ENCODE measurements at places on chromosomes 4 and X. TPM values are rescaled to one million over a fixed set of nuclear protein-coding genes. Genes with fewer than 3 reads are reported as not detected.

- no peak for DNase-seq
Measured at GRCh38 chr4:124105212-124105611, 607.3 kb downstream of the ANKRD50 start.

The STPG2 gene
- 0.91 TPM for total RNA-seq

GRCh38 chr4:168409089-168409801 lies 71.0 kb downstream of the DDX60L start:
- no peak for DNase-seq

The OTC gene
- 2.8 TPM for total RNA-seq

DNA sequence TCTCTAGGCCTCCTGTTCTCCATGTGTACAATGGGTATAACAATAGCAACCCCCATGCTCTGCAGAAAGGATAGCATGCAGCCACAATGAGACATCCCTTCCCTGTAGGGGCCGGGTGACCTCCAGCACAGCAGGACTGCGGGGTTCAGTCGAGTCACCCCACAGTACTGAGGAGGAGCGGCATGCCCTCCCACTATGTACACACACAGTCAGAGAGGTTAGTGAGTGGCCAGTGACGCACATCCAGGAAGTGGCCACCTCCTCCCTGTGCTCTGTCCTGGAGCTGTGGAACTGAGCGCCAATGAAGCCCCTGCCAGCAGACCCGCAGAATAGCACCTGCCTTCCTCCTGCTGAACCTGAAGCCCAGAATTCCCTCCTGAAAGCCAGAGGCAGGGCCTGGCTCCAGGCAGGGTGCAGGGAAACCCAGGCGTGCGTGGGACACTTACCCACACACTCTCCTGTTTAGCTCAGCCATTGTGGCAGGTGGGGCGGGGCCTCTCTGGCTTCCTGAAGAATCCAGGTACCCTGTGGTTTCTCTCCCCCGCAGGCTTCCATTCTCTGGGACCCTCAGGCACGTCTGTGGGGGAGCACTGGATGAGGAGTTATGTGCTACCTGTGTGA lies 50.0 kb downstream of the WFS1 start:
- no peak for DNase-seq

GRCh38 chrX:149074398-149074797 lies 430.7 kb downstream of the IDS start:
- DNase-seq, result no peak

Measured in pancreas (tissue), 10 donors.